ENCODE measurements at places on chromosomes 16 and 17.

DNA sequence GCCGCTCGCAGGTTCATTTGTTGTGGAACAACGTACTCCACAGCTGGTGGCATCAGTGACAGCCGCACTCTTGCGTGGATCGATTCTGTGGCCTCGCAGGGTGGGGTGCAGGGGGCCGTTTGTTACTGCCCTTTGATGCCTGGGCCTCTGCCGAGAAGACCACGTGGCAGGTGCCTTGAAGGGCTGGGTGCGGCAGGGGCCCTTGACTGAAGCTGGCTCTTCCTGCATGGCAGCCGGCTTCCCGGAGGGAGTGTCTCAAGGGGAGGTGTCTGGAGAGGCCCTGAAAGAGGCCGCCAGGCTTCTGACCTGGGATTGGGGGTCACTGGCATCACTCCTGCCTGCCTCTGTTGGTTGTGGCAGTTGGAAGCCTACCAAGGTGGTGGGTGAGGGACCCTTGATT, 43.8 kb downstream of the TBCD start:
- no peak for DNase-seq

- no peak for DNase-seq
Observed at GRCh38 chr16:55479430-55480140, 587 bp downstream of the MMP2 start.

- no peak for DNase-seq
Observed at GRCh38 chr16:71622088-71622487, 3.9 kb upstream of the MARVELD3 start.

GRCh38 chr16:21989751-21990150, 11.2 kb downstream of the PDZD9 start:
- no peak for DNase-seq

GRCh38 chr17:43581613-43582012, 35.5 kb upstream of the ETV4 start:
- no peak for DNase-seq

GRCh38 chr16:27185776-27186130, 17.6 kb upstream of the KDM8 start:
- DNase-seq = no peak

- no peak for DNase-seq
Observed at GRCh38 chr17:8466873-8467272, 31.2 kb downstream of the NDEL1 start.

DNA sequence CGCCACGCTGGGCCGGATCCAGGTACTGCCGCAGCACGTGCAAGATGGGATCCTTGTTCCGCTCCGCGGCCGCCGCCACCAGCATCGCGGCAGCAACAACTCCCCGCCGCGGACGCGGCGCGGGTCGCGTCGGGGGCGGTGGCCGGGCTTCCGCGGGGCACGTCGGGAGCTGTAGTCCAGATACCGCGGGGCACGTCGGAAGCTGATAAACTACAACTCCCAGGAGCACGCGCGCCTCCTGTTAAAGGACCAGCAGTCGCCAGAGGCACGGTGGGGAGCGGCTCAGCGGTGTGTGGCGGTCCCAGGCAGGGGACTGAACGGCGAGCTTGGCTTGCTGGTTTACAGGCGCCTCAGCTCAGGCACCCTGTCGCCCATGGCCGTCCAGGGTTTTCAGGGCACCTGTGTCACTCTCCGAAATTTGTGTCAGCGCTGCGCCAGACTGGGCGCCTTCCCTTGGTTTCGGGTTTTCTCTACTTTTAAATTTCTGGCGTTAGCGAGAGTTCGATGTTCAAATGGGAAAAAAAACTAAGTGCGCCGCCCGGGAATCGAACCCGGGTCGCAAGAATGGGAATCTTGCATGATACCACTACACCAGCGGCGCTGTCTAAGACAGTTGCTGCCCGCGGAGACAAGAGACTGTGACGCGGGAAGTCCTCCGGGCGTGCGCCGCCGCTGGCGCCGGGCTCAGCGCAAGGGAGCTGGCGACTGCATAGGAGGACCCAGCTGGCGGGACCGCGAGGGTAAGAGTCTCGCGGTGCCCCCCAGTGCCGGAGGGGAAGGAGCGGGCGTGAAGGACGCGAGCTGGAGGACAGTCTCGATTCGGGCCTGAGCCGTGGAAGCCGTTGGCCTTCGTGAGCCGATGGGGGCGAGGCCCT, at the start of gene METTL26:
METTL26 (minus strand) TSS at position 100 of the 875 bp plus-strand sequence; CDS start at position 85, 15 bp downstream.
- DNase-seq = peak; percentile 89

DNA sequence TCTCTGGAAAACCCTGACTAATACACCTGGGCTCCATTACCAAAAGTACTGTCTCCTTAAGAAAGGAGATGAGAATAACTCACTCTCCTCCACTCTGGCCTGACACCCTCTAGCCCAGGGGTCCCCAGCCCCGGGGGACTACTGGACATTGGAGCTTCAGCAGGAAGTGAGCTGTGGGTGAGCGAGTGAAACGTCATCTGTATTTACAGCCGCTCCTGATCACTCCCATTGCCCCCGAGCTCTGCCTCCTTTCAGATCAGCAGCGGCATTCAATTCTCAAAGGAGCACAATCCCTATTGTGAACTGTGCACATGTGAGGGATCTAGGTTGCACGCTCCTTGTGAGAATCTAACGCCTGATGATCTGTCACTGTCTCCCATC, 126.3 kb upstream of the TNRC6C start:
- DNase-seq = no peak

GRCh38 chr17:34981538-34982241, 1.4 kb downstream of the LIG3 start:
- peak; percentile 9 for DNase-seq

DNA sequence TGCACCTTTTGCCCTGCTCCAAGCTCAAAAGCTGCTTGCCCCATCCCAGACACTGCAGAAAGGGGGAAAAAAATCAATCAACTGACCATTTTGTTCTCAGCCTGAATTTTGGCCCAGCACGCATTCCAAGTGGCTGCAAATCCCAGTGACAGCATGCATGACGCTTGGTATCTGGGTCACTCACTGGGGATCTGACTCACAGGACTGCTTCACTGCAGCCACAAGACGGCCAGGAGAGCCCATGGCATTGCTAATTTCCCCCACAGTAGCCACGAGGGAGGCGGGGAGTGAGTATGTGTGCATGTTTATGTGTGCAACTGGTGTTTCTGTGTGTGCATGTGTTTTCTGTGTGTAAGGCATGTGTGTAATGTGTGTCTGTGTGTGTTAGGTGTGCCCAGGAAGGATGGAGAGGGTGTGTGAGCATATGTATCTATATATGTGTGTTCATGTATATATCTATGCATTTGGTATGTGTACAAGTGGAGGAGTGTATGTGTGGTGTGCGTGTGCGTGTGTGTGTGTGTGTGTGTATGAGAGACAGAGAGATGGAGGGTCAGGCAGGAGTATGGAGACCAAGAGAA, 33.8 kb downstream of the SDK2 start:
- DNase-seq = no peak

GRCh38 chr16:89010210-89010925, 33.4 kb upstream of the CBFA2T3 start:
- no peak for DNase-seq

DNA sequence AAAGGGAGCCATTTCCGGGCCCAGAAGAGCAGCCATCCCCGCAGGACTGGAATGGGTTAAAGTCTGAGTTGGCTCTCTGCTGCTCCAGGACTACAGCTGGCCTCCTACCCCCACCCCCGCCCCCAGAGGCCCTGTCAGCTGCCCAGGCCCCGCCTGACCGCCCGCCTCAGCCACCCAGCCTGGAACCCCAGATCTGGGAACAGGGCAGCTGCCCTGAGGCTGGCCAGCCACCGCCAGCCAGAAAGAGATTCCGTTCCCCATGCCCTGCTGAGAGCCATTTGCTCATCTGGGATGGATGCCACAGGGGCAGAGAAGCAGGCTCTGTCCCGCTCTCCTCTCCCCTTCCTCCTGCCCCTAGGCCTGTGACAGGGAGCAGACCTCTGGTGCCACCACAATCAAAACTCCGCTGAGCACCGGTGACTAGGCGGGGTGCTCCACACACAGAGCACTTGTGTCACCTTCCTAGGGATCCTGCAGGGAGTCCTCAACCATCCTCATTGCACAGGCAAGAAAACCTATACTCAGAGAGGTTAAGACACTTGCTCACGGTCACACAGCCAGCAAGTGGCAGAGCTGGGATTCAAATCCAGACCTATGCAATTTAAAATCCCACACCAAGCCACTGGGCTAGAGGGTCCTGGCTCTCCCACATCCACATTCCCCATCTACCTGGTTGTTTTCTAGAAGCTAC, 44.1 kb downstream of the ZNF423 start:
- DNase-seq = no peak

DNA sequence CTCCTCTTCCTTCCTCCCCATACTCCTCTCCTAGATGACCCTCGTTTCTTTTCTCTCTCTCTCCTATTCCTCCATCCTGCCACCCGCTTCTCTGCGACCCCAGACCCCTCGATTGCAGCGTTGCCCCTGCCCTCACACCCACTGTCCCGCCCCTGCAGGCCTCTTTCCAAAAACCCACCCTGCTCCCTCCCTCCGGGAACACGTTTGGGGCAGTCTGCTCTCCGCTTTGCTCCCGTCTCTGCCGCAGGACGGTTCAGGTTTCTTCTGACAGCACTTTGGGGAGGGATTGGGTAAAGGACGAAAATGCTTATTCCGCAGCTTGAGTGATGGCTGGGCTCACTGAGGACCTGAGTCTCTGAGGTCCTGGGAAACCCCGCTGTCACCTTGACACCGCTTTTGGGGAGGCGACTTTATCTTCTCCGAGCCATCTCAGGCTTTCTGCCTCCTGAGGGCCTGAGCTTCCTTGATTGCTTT, 690 bp downstream of the NDE1 start:
- DNase-seq = no peak

DNA sequence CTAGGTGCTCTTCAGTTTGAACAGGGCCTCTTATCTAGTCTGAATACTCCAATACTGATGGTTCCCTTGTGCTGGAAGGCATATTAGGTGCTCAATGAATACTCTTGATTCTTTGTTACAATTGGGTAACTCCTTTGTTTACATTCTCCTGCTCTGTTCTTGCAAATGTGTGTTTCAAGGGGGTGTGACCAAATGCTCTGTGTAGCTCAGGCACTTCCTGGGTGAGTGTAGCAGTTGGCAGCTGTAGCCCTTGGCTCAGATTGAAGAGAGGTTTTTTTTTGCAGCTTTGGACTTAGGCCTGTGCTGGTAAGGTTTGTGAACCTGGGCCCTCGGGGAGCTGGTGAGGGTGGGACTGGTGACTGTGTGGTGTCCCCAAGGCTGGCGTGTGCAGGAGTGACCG, 20.2 kb downstream of the TBCD start:
- no peak for DNase-seq

GRCh38 chr17:67151717-67152116, 93.3 kb downstream of the HELZ start:
- DNase-seq = no peak

GRCh38 chr17:28145348-28145747, 102.9 kb downstream of the NLK start:
- DNase-seq = no peak

DNA sequence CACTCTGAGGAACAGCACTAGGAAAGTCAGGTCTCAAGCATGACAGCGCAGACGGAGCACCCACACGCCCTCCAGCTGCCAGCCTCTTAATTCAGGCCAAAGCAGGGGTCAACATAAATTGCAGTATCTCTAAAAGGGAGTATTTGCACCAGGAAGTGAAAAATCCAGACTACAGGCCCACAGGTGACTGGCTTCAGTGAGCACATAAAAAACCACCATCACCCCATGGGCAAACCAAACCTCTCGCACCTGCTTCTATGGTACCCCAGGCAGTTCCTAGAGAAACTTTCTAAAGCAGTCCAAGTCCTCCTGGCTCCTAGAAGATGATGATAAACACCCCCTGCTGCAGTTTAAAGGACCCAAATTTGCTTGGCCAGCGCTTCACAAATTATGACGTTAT, 129.8 kb downstream of the ZNF423 start:
- no peak for DNase-seq

- no peak for DNase-seq
Observed at GRCh38 chr17:8904686-8905085, 37.2 kb upstream of the PIK3R6 start.

- DNase-seq = no peak
Observed at GRCh38 chr16:23505180-23505665, 5.1 kb downstream of the GGA2 start.

- no peak for DNase-seq
Observed at GRCh38 chr16:85982563-85982939, 83.6 kb downstream of the IRF8 start.

GRCh38 chr16:55279598-55279997, 44.4 kb upstream of the IRX6 start:
- no peak for DNase-seq

DNA sequence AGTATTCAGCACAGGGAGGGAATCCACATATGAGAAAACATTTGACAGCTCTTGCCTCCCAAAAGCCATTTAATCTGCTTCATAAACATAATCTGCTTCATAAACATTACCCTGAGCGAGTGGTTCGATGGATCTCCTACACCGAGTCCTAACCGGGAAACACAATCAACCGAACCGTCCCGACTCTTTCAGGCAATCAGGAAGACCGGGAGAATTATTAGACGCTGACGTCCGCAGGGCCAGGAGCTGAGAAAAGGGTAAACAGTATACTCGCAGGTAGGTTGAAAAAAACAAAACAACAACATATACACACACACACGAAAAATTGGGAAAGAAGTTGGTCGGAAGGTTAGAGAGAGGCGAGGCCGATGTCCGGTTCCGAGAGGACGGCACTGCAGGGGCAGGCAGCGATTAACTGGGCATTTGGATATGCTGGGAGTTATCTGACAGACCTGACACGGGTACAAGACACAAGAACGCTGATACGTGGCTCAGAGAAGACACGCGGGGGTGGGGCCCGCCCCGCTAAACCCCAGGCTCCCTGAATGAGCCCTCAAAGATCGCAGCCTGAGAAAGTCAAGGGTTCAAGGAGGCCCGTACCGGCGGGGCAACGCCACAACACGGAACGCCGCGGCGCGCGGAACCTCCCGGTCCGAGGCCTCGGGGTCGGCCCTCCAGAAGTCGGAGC, 585 bp downstream of the AP1G1 start:
- DNase-seq = no peak

- DNase-seq = no peak
Observed at GRCh38 chr17:80183581-80184422, 14.0 kb downstream of the CARD14 start.

DNA sequence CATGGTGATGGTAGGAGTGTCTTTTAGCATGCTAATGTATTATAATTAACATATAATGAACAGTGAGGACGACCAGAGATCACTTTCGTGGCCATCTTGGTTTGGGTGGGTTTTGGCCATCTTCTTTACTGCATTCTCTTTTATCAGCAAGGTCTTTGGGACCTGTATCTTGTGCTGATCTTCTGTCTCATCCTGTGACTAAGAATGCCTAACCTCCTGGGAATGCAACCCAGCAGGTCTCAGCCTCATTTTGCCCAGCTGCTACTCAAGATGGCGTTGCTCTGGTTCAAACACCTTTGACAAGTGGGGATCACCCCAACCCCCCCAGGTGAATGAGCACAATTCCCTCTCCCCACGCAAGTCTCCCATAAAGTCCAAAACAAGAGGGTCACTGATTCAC, 49.3 kb upstream of the ETV4 start:
- DNase-seq = no peak

DNA sequence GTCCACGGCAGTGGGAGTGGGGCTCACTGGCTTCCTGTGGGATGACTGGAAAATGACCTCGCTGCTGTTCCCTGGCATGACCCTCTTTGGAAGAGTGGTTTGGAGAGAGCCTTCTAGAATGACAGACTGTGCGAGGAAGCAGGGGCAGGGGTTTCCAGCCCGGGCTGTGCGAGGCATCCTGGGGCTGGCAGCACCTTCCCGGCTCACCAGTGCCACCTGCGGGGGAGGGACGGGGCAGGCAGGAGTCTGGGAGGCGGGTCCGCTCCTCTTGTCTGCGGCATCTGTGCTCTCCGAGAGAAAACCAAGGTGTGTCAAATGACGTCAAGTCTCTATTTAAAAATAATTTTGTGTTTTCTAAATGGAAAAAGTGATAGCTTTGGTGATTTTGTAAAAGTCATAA, 7.8 kb upstream of the RNF213 start:
- peak; percentile 61 for DNase-seq
